ENCODE measurements at places on chromosomes 5 and 9. TPM values are rescaled to one million over a fixed set of nuclear protein-coding genes. Genes with fewer than 3 reads are reported as not detected.
A peak's percentile ranks its signal among the peaks of the same experiment; 100 is the strongest.

DNA sequence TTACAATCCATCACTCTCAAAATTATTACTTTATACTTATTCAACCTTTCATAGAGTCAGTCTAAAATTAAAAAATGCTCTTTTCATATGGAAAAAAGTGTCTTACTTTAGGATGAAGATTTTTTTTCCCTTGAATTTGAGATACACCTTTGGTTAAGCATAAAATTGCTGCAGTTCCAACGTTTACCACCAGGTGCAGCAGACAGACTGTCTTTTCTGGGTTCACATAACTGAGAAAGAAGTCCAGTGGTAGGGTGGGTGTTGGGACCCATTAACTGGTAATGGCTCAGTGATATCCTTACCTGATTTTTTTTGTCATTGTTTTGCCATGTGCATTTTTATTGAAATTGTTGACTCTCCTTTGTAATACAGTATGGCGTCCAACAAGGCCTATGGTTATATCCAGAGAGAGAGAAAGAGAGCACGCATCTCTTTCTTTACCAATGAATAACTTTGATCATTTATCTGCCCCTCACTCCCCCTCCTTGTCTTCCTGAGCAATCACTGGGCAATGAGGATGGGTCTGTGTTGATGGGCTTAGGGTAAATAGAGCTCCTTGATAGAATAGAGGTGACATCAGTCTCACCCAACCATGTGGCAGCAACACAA lies 98.4 kb downstream of the FBXL7 start:
- no peak for DNase-seq

DNA sequence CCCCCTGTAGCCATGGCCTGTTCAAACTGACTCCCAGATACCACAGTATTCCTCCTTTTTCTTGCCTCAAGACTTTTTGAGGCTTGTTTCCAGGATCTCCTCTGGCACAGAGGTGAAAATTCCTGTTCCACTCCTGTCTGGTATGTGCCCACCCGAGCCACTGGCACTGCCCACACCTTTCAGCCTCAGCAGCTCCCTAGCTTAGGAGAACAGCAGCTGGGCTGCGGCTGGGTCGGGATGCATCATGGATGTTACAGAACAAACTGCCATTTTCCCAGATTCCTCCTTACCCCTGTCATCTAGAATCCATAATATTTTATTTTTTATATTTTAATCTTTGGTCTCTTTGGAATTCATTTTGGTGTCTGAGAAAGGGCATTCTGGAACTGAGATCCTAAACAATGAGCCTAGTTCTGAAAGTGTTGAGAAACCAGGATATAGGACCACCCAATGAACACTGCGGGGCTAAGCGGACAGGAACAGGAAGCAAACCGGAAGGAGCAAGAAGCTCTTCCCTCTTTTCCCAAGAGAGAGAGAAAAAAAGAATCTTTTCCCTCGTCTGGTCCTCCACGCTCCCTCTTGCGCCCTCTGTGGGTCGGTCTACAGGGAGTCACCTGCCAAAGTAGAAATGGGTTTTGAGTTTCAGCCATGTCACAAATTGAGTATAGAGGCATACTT lies 12.5 kb downstream of the OR2S2 start:
- DNase-seq: peak; percentile 88

- DNase-seq: no peak
Measured at GRCh38 chr5:91632871-91633270, 249.8 kb upstream of the ARRDC3 start.

DNA sequence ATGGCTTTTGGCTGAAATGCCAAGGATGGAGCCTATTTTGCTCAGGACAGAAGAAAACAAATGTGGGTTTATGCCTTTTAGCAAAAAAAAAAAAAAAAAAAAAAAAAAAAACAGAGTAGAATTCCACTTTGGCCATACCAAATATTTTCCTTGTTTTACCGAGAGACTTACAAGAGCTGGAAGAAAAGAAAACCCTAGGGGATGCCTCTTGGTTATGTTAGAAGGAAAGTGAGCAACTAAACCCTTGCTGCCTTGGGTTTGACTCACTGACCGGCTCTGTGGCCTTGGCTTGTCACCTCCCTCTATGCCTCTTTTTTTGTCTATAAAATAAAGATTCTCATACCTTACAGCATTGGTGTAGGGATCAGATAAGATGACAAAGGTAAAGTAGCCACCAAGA lies 69.6 kb upstream of the ABCA1 start:
- DNase-seq: no peak

DNA sequence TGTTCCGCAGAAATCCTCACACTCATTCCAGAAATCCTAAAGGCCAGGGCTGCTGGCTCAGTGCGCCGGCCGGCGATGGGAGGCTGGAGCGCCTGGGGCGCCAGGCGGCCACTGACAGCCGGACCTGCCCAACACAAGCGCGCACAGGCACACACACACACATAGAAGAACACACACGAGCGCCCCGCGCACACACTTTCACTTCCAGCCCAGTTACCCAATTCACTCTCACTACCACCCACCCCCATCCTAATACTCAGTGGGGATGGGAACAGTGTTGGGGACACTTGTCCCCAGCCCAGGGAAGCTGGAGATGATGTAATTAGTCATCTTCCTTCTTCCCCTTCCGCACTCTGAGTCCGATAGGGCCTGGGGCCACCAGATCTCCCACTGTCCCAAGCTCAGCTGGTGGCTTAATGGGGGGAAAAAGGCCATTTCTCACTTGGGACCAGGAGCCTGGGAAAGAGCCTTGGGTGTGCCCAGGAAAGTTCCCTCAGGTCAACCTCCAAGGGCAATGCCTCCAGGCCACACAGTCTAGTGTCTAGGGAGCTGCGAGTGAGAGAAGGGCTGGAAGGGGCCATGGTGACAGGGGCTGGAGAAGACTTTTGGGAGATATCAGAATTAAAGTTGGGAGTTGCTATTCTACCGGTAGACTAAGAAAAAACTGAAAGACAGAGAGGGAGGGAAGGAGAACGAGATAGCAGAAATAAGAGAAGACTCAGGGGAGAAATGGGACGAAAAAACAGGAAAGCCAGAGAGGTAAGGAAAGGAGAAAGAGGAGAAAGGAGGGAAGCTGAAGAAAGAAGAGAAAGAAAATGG lies 1.7 kb downstream of the EBF1 start:
- peak; percentile 72 for DNase-seq

GRCh38 chr5:18605186-18605585 lies 970.9 kb downstream of the TAF11L14 start:
- no peak for DNase-seq

GRCh38 chr5:126514558-126515141 lies 80.4 kb downstream of the ALDH7A1 start:
- no peak for DNase-seq

- peak; percentile 75 for DNase-seq
Measured at GRCh38 chr9:89815903-89816573, 211.2 kb downstream of the GADD45G start.

- no peak for DNase-seq
Measured at GRCh38 chr9:8292657-8293056, 493.1 kb upstream of the DMAC1 start.

DNA sequence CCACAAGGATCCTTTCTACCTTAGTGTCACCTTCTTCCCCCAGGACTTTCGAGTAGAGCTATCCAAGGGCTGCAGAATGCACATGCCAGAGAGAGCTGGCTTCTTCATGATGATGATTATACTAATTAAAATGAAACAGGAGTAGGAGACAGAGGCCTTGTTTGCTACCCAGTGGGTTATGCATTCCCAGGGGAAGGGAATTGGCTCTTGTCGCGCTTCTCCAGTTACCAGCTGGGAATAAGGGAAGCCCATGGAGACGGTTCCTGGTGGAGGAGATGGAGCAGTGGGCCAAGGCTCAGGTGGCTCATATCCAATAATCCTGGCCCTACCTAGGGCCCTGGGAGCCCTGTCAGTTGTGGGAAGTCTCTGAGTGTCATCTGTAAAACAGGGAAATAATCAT lies 65.1 kb downstream of the WWC1 start:
- no peak for DNase-seq

DNA sequence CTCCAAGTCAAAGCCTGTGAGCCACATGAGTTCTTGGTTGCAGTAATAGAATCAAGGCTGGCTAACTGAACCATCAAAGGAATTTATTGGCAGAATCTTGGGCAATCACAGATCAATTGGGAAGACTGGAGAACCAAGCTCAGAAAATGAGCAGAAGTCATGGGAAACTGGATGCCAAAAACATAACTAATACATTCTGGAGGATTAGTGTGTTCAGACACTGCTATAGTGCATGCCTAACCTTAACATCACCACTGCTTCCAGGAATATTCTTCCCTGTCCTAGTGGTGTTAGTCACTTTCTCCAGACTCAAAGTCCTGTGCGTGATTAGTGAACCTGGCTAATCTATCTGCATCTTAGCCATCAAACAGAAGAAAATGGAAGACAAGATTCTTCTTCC lies 843.7 kb downstream of the EFNA5 start:
- DNase-seq: no peak

DNA sequence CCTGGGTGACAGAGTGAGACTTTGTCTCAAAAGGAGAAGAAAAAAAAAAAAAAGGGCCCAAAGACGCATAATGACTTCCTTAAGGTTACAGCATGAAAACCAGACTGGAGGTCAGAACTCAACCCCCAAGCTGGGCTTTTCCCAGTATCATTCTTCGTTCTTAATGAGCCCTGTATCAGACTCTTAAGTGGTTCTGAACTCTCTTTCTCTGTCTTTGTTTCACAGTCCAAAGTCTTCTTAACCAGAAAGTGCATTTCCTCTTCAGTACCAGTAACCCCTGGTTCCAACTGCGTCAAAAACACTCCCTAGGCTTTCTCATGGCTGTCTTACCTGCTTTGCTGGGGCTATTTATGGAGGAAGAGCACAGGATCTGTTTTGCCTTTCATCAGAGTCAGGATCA lies 38.4 kb upstream of the SHB start:
- no peak for DNase-seq

DNA sequence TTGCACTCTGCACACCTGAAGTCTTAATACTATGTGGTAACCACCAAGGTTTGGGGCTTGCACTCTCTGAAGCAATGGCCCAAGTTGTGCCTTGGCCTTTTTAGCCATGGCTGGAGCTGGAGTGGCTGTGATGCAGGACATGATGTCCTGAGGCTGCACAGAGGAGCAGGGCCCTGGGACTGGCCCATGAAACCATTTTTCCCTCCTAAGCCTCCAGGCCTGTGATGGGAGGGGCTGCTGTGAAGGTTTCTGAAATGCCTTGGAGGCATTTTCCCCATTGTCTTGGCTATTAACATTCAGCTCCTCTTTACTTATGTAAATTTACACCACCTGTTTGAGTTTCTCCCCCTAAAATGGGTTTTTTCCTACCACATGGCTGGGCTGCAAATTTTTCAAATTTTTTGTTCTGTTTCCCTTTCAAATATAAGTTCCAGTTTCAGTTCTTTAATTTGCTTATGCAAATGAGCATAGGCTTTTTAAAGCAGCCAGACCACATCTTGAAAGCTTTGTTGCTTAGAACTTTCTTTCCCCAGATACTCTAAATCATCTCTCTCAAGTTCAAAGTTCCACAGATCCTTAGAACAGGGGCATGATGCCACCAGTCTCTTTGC lies 237.4 kb upstream of the DMAC1 start:
- no peak for DNase-seq

GRCh38 chr5:35926389-35927051 lies 11.9 kb downstream of the CAPSL start:
- DNase-seq: no peak

- DNase-seq: no peak
Measured at GRCh38 chr9:84941792-84942191, 272.3 kb downstream of the NTRK2 start.

GRCh38 chr9:122173670-122174069 lies 14.0 kb downstream of the MORN5 start:
- DNase-seq: no peak

DNA sequence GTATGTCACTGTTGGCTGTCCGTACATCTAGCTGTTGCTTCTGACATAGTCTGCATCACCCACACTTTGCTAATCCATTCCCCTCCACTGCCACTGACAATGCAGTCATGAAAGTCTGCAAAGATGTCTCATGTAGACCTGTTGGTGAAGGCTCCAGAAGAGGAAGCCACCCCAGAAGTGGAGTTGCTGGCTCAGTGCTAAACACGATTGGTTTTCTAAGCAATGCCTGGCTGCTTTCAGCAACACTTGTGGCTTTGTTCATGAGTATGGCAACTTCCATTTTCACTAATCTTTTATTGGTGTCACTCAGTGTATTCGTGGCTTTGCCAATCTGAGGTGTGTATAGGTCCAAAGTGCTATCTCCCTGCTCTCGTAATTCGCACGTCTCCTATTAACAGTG lies 288.1 kb downstream of the GADD45G start:
- no peak for DNase-seq

DNA sequence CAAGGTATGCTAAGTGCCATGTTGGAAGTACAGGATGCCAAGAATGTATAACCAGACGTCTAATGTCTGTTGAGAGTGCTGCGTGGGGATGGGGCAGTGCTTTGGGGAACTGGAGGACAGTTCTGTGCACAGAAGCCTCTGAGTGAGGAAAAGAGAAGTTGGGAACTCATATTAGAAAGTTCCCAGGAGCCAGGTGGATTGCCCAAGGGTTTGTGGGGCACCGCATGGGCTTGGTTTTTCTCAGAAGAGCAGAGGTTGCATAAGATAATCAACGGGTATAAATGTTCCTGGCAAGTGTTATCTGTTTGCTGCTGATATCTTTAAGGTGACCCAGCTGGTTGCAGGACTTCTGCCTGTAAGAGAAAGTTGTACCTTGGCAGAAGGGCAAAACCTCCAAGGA lies 13.1 kb downstream of the HRH2 start:
- DNase-seq: no peak

DNA sequence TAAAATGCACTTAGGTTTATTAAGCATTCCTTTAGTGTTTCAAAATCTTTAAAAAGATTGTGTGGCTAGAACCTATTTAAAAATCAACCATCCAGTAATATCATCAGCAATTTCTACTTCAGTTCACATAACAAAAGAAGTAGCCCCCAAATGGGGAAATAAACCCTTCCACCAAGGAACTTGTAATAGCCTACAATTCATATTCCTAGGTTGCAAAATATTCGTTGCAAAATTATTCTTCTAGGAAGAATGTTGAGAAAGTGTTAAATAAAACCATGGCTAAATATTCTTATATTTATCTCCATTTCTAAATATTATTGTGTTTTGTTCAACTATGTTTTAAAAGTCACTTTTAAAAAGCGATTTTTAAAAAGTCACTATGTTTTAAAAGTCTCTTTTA lies 177.9 kb upstream of the PRLR start:
- DNase-seq: no peak

DNA sequence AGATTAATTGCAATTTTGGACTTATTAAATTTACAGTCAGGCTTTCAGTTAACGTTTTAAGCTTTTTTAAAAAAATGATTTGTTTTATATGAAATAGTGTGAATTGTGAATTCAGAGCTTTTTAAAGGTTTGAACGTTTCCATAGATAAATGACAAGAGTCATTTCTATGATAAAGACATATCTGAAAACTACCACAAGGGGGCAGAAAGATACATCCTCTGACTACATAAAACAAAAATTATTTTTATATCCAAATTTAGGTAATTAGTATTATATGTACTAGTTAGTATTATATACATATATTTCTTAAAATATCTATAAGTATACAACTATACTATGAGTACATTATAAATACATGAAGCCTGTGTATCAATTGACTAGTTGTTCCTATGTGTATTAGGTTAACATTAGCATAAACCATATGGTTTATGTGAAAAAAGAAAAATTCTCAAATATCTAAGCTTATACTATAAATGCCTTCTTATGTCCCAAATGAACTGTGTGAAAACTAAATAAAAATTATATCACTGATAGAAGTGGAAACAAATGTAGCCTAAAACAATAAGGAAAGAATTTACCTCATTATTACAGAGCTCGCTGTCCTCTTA lies 155.2 kb downstream of the MEF2C start:
- DNase-seq: no peak

- DNase-seq: no peak
Measured at GRCh38 chr5:131272307-131272706, 8.5 kb downstream of the CDC42SE2 start.

SLC28A3 gene
- 0.24 TPM for total RNA-seq

DBH gene
- total RNA-seq: not detected

TSSK1B gene
- total RNA-seq: not detected

ACOT12 gene
- not detected for total RNA-seq

SLC24A2 gene
- not detected for total RNA-seq
